Cardiac septum (tissue), 1 donor: ENCODE measurements at places on chromosomes 6 and 20. TPM values are rescaled to one million over a fixed set of nuclear protein-coding genes. Genes with fewer than 3 reads are reported as not detected.

- DNase-seq, result no peak
These were observed 55.7 kb downstream of the SNX5 start for GRCh38 chr20:17912916-17913315.

DNA sequence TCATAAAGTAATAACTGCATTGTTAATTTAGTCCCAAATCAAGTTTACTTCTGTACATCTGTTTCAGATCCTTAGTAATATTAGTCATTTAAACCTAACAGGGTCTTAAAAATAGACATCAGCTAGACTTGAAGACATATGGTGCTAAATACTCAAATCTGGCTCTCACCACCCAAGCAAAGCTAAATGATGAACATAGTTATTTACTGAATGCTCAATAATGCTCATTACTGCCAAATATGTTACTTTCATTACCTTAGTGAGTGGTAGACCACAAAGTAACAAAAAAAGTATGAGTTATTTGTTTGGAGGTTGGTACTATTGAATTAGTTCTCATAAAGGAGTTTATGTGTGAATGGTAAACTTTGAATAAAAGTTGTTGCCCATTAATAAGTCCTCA is 502.1 kb downstream of the PKHD1 start:
- DNase-seq, result no peak

DNA sequence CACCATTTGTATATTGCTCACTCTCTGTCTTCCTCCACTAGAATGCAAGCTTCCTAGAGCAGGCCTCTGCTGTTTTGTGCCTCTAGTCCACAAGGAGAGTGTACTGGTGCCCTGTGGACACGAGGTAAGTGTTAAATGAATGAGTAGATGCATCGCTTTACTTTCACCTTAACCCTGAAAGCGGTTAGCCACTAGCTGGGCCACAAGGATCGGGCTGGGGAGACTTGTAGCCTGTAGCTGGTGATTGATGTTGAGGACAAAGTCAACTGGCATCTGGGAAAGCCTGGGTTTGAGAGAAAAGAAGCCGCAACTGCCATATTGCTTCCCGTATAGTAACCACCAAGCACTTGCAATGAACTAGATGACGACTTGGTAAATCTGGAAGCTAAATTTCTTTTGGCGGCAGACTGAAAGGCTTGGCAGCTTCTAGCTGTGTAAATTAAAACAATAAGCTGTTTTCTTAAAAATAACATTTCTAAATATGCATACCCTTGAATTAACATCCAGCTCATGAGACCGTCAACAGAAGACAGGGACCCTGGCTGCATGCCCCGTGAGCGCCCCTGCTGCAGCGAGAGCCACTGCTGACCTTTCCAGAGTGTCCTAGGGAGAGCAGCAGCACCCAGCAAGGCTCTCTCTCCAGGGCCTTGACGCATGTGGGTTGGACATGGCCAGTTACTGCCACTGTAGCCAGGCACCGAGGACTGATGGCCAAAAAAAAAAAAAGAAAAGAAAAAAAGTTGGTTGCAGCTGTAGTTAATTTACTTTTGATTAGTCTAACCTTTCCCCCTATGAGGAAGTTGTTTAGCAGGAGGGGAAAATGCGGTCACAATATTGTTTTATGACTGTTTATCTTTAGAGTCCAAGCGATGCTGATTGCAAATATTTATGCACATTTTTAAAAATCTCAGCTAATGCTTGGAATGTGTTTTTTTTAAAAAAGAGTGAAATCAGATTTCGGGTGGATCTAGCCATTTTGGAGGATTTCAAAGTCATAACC is 315.1 kb downstream of the TFAP2C start:
- DNase-seq, result no peak

DNA sequence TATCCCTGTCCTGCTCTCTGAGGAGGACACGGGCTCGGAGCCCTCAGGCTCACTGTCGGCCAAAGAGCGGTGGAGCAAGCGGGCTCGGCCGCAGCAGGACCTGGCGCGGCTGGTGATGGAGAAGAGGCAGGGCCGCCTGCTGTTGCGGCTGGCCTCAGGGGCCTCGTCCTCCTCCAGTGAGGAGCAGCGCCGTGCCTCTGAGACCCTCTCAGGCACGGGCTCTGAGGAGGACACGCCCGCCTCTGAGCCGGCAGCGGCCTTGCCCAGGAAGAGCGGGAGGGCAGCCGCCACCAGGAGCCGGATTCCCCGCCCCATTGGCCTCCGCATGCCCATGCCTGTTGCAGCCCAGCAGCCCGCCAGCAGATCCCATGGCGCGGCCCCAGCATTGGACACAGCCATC is 14.2 kb upstream of the SLC22A7 start:
- DNase-seq, result no peak

GRCh38 chr20:59160389-59161115 is 3.1 kb upstream of the ZNF831 start:
- DNase-seq, result no peak

GRCh38 chr6:45837541-45838200 is 178.0 kb downstream of the CLIC5 start:
- DNase-seq, result no peak

DNA sequence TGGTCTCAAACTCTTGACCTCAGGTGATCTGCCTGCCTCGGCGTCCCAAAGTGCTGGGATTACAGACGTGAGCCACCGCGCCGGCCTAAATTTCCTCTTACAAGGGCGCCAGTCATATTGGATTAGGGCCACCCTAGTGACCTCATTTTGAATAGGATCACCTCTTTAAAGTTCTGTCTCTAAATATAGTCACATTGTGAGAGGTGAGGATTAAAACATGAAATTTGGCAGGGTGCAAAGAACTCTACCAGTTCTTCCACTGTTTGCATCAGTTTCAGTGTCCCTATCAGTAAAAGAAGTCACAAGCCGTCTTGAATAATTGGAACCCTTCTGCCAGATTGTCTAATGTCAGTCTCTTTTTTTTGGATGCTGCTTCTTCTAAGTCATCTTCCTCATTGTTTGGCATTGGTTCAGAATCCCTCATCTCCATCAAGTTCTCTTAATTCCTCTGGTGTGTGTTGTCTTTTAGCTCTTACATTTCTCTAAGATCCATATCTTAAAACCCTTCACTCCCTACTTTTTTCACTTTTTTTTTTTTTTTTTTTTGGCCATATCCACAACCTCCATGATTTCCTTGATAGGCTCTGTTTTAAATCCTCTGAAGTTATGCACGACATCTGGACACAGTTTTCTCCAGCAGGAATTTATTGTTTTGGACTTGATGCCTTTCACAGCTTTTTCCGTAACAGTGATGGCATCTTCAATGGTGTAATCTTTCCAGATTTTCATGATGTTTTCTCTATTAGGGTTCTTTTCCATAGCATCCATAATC is 56.8 kb downstream of the NCOA3 start:
- DNase-seq, result no peak

DNA sequence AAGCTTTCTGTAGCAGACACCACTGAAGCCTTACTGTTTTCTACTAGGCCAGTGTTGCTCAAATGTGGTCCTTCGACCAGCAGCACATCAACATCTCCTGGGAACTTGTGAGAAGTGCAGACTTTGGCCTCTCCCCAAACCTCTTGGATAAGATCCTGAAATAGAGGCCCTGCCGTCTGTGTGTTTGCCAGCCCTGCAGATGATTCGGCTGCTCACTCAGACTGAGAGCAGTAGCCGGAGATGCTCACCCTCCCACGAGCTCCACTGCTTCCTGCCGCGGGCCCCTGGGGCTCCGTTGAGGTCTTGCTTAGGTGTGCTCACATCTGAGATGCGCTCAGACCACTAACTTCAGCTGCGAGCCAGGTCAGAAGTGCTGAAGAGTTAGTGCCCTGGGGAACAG is 129.5 kb upstream of the SSTR4 start:
- DNase-seq, result no peak

DNA sequence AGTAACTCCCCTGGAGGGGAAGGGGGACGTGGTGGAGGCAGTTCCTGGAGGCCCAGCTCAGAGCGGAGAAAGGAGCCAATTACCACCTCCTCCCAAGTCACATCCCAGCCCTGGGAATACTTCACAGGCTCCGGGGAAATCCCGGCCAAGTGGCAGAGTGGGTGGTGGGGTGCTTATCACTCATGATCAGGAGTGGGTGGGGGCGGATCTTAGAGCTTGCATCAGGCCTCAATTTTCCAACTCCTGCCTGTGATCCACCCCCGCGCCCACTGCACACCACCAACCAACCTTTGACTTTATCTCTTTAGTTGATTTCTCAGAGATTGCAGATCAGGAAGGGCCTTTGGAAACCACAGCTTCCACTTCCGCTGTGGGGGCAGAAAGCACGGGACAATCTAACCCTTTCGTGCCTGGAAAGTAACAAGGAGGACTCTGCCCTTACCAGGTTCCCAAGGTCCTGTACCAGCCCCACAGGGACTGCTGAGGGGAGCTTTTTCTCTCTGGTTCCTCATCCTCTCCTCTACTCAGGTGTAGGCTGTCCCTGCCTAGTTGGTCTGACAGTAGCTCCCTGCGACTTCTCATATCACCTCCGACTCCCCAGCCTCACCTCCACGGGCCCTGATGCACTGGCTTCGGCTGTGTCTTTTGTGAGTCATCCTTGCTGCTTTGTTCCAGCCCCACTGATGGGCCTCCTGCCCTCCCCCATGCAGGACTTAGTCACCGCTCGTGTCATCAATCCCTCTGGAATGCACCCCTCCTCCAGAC is 24.9 kb upstream of the IER3 start:
- DNase-seq, result peak; percentile 87

DNA sequence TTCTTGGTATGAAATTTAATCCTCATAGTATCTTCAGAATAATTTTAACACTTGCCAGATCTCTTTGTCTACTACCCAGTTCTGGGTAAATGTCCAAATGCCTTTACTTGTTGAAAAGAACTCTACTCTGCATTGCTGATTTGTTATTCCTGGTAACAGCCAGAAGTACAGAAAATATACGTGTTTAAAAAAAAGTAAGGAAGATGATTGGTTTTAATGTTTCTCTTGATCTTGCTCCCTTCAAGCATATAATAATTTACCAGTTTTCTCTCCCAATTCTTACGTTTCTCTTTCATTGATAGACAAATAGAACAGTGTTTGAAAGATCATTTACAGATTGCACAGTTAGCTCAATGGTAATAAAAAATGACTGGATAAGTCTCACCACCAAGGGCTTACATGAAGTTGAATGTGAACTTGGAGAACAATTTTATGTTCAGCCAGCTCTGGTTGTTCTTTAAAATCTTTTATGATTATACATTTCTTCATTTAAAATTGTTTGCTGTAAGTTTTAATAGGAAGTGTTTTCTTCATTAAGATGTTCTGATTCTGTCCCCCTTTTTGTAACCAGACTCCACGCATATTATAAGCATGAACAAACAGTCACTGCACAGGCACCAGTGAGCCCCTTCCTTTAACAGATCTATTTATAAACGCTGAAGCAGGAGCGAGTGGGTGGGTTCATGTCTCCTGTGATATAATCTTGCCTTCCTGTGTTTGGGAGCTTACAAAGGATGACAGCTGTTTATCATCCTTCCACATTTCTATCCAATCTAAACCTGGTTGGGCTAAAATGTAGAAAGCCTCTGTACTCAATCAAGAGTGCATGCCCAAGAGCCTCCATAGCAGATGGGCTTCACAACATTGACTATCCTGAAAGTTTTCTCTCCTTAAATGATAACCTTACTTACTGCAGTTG is 299.5 kb downstream of the PRL start:
- DNase-seq, result no peak

DNA sequence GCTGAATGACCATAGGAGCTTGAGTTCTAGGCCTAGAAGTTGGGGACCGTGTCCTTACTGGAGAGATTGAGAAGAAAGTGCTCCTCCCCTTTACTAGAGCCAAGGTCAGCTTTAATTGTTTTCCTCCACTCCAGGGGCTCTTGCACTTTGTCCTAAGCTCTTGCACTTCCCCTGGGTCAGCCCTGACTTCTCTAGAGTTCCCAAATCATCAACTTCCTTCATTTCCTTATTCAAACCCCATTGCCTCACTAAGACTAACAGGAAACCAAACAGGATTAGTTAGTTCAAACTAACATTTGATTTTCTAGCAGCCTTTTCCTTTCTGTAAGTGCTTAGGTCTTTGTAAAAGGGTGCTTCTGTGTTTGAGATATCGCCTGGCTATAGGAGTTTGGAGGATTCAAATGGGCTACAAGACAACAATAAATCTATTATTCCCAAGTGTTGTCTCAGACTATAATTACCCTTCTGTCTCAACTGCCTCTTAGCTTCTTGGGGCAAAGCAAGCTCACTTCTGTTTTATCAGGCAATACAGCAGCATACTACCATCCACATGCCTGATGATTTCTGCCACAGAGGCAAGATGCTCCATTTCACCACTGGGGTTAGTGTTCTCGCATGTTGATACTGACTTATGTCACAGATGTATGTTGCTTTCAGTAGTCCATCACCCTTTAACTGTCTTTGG is 12.8 kb upstream of the DTNBP1 start:
- no peak for DNase-seq

DNA sequence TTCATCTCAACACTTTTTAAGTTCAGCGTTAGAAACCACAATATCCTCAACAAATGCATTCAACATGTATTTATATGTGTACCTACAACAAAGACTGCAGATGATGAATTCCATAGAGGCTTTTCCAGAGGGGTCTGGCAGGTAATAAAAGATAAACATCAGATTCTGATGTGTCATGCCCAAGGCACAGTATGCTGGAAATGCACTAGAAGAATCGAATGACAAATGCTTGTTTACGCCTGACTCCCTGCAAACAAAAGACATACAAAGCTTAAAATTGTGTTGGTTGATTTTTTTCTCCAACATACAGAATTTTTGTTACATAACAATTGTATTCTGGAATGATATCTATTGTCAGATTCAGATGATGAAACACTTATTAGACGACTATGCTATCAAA is at the start of gene LGSN:
TSS of gene LGSN (minus strand) at position 45 of the 400 bp plus-strand sequence. CDS start at position 5, 40 bp downstream.
- DNase-seq, result no peak

DNA sequence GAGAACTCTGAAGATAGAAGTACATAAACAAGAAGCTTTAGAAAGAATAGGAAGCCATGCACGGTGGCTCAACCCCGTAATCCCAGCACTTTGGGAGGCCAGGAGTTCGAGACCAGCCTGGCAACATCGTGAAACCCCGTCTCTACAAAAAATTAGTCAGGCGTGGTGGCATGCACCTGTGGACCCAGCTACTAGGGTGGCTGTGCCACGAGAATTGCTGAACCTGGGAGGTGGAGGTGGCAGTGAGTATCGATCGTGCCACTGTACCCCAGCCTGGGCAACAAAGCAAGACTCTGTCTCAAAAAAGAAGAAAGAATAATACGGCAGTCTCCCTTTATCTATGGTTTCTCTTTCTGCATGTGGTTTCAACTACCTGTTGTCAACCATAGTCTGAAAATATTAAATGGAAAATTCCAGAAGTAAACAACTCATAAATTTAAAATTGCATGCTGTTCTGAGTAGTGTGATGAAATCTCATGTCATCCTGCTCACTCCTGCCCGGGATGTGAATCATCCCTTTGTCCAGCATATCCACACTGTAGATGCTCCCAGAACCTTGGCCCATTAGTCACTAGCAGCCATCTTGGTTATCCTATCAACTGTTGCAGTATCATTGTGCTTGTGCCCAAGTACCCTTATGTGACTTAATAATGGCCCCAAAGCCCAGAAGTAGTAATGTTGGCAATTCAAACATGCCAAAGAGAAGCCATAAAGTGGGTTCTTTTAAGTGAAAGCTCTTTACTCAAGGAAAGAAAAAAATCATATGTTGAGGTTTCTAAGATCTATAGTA is 22.1 kb downstream of the DEK start:
- DNase-seq, result no peak

Gene ANKRD6
- 6.5 TPM for total RNA-seq

Gene PPP1R11
- total RNA-seq, result 41.4 TPM

Gene NKAIN2
- total RNA-seq, result 0.30 TPM

Gene IFNGR1
- 60.1 TPM for total RNA-seq
